ENCODE measurements at places on chromosomes 12 and 14. TPM values are rescaled to one million over a fixed set of nuclear protein-coding genes. Genes with fewer than 3 reads are reported as not detected.

The JPH4 gene
- total RNA-seq = 0.27 TPM

The EML1 gene
- total RNA-seq = under 0.01 TPM

The SINHCAF gene
- total RNA-seq = 37.2 TPM

The SLC35E3 gene
- 5.7 TPM for total RNA-seq

DNA sequence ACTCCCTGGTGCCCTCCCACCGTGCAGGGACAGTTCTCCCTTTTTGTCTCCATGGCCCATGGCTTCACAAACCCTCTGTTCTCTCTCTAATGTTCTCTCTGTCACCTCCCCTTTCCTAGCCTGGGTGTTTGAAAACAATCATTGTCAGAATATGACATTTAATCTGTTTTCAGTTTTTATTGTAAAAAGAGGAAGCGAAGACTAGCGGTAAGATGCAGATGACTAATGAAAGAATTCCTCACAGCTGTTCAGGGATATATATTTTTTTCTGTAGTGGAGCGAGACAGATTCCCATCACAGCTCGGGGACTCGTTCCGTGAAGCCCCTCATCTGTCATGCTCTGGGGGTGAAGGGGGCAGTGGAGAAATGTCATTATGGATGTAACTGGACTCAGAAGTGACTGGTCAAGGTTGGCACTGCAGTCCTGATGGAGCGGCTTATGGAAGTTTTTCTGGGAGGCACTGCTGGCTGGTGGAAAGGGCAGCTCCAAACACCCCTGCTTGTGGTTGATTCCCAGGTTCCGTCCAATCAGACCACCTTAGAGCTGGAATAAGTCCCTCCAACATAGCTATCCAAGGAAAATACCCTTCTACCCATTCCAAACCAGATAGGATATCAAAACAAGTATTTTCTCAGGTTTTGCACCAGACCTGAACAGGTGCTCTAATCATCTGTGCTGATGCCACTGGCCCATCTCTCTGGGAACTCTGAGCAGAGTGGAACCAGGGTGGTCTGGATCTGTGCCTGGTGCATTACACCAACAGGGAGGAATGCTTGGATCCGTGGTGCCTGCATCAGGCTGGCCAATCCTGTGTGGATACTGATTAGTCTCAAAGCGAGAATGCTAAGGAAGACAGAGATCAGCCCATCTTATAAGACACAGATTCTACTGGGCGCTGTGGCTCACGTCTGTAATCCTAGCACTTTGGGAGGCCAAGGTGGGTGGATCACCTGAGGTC, 84.7 kb downstream of the GPATCH2L start:
- DNase-seq = no peak

DNA sequence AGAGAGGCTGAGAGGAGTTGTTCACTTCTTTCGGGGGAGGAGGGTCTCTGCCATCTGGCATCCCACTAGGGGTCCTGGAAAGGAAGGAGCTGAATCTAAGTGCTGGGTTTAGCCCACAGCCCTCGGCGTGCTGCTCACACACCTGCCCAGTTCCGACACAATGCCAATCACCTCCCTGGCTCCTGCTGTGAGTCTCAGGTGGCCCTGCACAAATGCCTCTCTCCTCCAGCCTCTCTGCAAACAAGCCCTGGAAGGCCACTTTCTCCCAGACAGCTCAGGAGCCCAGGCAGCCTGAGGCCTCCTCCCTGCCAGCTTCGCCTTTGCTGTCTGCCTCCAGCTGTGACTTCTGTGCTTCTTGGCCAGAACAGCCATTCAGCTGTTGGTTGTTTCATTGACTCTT, 51.2 kb downstream of the SMIM41 start:
- no peak for DNase-seq

DNA sequence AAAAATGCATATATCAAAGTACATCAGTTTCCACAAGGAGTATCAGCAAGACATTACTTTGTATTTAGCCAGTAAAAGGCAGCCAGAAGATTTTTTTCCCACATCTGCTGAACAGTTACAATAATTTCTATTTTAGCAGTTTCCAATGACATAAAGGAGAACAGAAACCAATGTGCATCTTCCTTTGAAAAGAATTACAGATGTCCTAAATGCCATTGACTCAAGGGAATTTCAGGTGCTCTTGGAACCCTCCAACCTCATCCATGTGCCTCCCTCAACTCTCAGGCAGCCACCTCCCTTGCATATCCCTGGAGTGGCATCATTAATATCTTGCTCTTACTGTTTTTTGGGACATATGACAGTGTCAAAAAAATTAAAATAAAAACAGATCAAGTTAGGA, 62.2 kb upstream of the ST8SIA1 start:
- no peak for DNase-seq

- DNase-seq = no peak
Observed at GRCh38 chr12:132270969-132271754, 58.2 kb downstream of the GALNT9 start.

DNA sequence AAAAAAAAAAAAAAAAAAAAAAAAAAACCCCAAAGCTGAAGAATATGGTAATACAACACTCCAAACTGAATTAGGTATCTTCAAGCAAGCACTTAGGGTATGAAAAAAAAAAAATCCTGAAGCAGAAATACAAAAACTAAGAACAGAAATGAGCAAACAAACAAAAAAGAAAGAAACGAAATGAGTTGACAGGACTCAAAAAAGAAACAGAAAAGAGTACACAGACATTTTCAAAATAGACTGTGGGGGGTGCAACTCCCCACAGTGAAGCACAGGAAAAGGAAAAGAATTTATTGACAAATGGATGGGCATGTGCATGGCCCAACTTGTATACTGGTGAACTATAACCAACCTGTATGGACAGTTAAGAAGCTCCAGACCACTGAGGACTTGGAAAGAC, 24.6 kb downstream of the RPS6KA5 start:
- no peak for DNase-seq

DNA sequence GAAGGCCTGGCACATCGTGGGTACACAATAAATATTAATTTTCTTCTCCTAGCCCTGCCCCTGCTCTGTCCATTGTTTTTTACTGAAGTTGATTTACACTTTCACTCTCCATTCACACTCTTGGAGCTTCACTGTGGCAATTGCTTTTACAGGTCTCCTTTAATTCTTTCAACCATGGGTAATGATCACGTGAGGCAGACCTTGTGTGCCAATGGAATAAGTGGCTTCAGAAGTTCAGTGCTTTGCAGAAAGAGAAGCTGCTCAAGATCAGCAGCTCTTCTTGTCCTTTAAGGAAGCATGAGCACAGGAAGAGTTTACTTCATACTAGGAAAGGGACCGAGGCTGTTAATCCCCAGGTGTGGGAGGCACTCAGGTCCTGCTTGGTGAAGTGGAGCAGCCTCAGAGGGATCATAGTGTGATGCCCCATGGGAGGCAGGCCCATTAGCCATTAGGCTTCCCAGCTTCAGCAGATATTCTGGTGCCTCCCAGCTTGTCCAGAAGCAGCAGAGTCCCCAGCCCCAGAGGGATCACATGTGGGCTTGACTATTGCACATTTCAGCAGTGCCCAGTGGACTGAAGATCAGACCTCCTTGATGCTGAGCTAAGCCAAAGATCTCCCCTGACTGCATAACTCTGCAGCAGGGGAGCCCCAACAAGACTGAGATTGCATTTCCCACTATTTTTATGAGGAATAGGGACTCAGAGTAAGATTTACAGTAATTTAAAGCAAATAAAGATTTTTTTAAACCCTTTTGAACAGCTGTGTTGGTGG, 5.0 kb upstream of the SLC35F4 start:
- no peak for DNase-seq

Measured in hematopoietic multipotent progenitor cell (in vitro differentiated cells).